Ascending aorta (tissue), 2 donors: ENCODE measurements at places on chromosomes 6 and 20.

- H3K4me1 ChIP-seq: peaks cover 19% of the 10 kb centered on the region
- H3K27ac ChIP-seq: no peak overlapping the region
- no peaks in the 10 kb centered on the region for H3K36me3 ChIP-seq
- no peak for DNase-seq
- H3K27me3 ChIP-seq: no peaks in the 10 kb centered on the region
- no peak overlapping the region for H3K4me3 ChIP-seq
These were observed 37.1 kb downstream of the PLEKHG1 start for GRCh38 chr6:150636808-150637207.

DNA sequence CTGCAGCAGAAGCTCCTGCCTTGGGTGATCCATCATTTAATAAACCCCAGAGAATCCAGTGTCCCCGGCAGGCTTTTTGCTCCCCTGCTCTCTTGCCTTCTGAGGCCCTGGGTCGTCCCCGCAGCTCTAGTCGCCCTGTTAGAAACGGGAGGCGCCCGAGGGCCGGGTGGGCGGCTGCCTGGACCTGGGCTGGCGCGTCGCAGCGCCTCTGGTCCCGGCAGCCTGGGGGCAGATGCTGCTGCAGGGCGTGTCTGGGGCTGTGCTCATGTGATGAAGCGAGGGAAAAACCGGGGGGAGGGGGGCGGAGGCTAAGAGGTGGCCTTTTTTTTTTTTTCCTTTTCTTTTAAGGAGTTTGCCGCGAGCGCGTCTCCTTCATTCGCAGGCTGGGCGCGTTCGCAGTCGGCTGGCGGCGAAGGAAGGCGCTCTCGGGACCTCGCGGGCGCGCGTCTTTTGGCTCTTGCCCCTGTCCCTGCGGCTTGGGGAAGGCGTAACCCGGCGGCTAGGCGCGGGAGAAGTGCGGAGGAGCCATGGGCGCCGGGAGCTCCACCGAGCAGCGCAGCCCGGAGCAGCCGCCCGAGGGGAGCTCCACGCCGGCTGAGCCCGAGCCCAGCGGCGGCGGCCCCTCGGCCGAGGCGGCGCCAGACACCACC lies 394 bp downstream of the AKAP12 start:
- no peaks in the 10 kb centered on the region for H3K4me1 ChIP-seq
- no peaks in the 10 kb centered on the region for H3K27me3 ChIP-seq
- no peaks in the 10 kb centered on the region for H3K36me3 ChIP-seq
- peak overlapping the region; percentile 86 for H3K4me3 ChIP-seq

GRCh38 chr6:108838101-108838717 lies 10.0 kb upstream of the ARMC2 start:
- H3K27me3 ChIP-seq: no peaks in the 10 kb centered on the region
- H3K4me3 ChIP-seq: no peak overlapping the region
- DNase-seq: no peak
- H3K27ac ChIP-seq: no peak overlapping the region
- H3K36me3 ChIP-seq: no peaks in the 10 kb centered on the region
- H3K4me1 ChIP-seq: peaks cover 9% of the 10 kb centered on the region

GRCh38 chr20:3119044-3119443 lies 34.5 kb upstream of the AVP start:
- DNase-seq: no peak
- peaks cover 18% of the 10 kb centered on the region for H3K36me3 ChIP-seq
- no peaks in the 10 kb centered on the region for H3K4me1 ChIP-seq

GRCh38 chr6:150511313-150511712 lies 88.4 kb upstream of the PLEKHG1 start:
- no peaks in the 10 kb centered on the region for H3K4me1 ChIP-seq
- no peak overlapping the region for H3K27ac ChIP-seq
- no peaks in the 10 kb centered on the region for H3K36me3 ChIP-seq
- no peaks in the 10 kb centered on the region for H3K27me3 ChIP-seq
- H3K4me3 ChIP-seq: no peak overlapping the region
- no peak for DNase-seq

GRCh38 chr20:341682-342081 lies 5.2 kb upstream of the NRSN2 start:
- H3K27ac ChIP-seq: no peak overlapping the region
- H3K27me3 ChIP-seq: no peaks in the 10 kb centered on the region
- peaks cover 4% of the 10 kb centered on the region for H3K4me1 ChIP-seq
- no peaks in the 10 kb centered on the region for H3K36me3 ChIP-seq

- H3K27me3 ChIP-seq: no peaks in the 10 kb centered on the region
- H3K4me1 ChIP-seq: no peaks in the 10 kb centered on the region
- H3K36me3 ChIP-seq: no peaks in the 10 kb centered on the region
- DNase-seq: no peak
- no peak overlapping the region for H3K27ac ChIP-seq
- no peak overlapping the region for H3K4me3 ChIP-seq
These were observed 10.5 kb downstream of the SLC13A3 start for GRCh38 chr20:46640536-46641311.

GRCh38 chr6:75128878-75129570 lies 76.8 kb downstream of the COL12A1 start:
- H3K4me3 ChIP-seq: no peak overlapping the region
- peaks cover 3% of the 10 kb centered on the region for H3K36me3 ChIP-seq

- DNase-seq: no peak
- no peaks in the 10 kb centered on the region for H3K27me3 ChIP-seq
- peak overlapping the region; percentile 22 for H3K27ac ChIP-seq
These were observed 143.2 kb upstream of the TENT5A start for GRCh38 chr6:81895511-81896185.

GRCh38 chr6:35710241-35710847 lies 21.6 kb upstream of the FKBP5 start:
- H3K27me3 ChIP-seq: no peaks in the 10 kb centered on the region
- DNase-seq: no peak
- no peaks in the 10 kb centered on the region for H3K4me1 ChIP-seq
- no peak overlapping the region for H3K4me3 ChIP-seq

GRCh38 chr6:15329197-15329671 lies 83.4 kb downstream of the JARID2 start:
- DNase-seq: no peak
- H3K27ac ChIP-seq: no peak overlapping the region
- no peaks in the 10 kb centered on the region for H3K36me3 ChIP-seq
- H3K4me1 ChIP-seq: no peaks in the 10 kb centered on the region

DNA sequence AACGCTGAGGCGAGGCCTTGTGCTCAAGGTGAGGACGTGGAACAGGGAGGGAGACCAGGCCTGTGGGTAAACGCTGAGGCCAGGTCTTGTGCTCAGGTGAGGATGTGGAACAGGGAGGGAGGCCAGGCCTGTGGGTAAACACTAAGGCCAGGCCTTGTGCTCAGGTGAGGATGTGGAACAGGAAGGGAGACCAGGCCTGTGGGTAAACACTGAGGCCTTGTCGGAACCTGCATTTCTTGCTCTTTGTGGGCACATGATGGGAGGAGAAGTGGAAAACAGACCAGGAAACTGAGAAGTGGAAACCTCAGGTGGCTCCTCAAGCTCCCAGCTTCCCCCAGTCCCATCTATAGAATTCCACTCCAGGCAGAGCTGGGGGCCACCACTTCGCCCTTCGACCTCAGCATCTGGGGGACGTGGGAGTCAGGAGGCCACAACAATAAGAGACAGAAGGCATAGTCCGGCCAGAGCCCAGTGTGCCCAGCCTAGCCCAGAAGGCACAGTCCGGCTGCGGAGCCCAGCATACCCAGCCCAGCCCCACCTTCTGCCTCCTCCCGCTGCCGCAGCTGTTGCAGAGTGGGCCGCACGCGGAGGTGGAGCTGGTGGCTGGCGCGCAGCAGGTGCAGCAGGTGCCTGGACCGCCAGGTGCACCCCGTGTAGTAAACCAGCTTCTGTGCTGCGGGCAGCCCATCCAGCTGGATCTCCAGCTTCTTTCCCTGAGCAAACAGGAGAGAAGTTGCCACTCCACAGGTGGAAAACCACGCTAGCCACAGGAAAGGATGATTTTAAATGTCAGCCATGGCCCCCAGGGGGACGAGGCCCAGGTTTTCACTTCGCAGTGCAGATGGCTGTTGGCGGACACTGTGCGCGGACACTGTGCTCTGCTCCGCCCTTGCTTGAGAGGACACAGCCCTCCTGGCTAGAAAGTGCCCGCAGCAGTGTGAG lies 17.5 kb downstream of the FRMD1 start:
- no peak for DNase-seq
- H3K27ac ChIP-seq: no peak overlapping the region
- no peaks in the 10 kb centered on the region for H3K27me3 ChIP-seq
- H3K36me3 ChIP-seq: no peaks in the 10 kb centered on the region
- H3K4me3 ChIP-seq: no peak overlapping the region
- no peaks in the 10 kb centered on the region for H3K4me1 ChIP-seq

DNA sequence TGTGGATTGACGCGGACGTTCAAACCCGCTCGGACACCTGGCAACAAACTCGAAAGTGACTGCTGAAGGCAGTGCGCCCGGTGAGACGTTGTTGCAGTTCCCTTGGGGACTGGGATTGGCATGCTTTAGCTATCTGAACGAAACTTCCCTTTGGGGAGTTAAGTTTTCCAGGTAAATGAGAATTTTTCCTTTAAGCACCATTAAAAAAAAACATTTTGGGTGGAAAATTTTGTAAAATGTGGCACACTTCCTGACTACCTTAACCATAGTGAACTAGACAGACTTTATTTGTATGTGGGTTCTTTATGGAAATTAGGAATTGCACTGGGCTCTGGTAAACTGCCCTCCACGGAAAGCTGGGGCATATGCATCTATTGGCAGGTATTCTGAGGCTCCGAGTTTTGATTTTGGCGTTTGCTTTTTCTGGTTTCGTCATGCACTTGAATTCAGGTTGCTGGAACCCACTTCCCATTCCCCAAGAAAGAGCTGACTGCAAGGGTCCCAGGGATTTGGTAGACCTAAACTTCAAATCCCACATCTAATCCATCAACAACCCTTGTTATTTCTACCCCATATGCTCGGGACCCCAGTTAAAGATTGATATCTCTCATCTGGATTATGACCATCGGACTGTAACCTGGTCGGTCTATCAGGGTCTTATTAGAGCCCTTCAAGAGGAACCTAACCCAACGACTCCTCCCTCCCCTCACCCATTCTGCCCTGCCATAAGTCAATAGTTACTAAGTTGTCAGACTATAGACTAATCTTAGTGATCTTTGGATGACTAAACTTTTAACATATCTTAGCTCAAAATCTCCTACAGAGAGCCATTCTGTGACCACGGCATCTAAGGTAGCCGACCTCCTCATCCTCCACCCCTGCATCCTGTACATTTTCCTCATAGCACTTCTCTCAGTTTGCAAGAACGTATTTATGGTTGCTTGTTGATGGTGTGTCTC lies 800 bp upstream of the DYNLT1 start:
- peak overlapping the region; percentile 86 for H3K4me3 ChIP-seq
- no peaks in the 10 kb centered on the region for H3K27me3 ChIP-seq
- H3K4me1 ChIP-seq: peaks cover 45% of the 10 kb centered on the region
- peak overlapping the region; percentile 90 for H3K27ac ChIP-seq
- DNase-seq: no peak
- peaks cover 3% of the 10 kb centered on the region for H3K36me3 ChIP-seq

DNA sequence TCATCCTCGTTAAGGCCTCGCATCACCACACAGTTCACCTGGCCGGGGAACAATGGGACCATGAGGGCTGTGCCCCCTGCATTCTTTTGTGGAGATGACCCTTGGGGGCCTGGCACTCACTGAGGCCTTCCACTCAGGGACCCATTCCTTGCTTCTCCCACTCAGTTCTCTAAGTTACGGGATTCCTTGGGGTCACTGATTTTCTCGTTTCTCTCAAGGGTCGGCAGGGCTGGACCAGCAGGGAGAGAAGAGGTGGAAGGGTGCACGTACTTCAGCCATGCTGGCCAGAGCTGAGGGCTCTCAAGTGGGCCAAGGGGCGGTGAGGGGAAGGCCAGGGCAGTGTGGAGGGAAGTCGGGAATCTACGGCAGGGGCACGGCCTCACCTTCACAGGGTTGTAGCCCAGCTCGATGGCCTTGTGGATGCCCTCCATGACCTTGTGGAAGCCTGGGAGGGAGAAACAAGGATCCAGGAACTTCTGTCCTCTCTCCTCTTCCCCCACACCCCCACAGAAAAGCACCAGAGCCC lies 20.8 kb downstream of the MOCS1 start:
- H3K36me3 ChIP-seq: peaks cover 90% of the 10 kb centered on the region
- no peak overlapping the region for H3K27ac ChIP-seq
- H3K4me3 ChIP-seq: no peak overlapping the region
- H3K4me1 ChIP-seq: no peaks in the 10 kb centered on the region
- DNase-seq: no peak
- H3K27me3 ChIP-seq: no peaks in the 10 kb centered on the region

DNA sequence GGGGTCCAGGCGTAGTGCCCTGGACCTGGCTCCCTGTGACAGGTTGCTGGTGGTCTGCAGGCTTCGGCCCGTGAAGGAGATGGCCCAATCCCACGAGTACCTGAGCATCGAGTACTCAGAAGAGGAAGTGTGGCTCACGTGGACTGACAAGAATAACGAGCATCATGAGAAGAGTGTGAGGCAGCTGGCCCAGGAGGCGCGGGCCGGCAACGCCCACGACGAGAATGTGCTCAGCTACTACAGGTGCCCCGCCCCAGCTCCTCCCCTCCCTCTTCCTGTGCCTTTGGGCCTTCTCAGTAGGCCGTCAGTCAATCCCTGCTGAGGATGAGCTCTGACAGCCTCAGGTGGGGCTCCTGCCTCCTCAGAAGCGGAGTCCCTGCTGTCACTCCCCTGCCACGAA lies 42.6 kb downstream of the UQCC2 start:
- no peak overlapping the region for H3K4me3 ChIP-seq
- H3K27ac ChIP-seq: no peak overlapping the region
- no peaks in the 10 kb centered on the region for H3K27me3 ChIP-seq
- no peak for DNase-seq
- no peaks in the 10 kb centered on the region for H3K4me1 ChIP-seq
